Adipocyte (in vitro differentiated cells): ENCODE measurements at places on chromosomes 5 and 9.
A peak's percentile ranks its signal among the peaks of the same experiment; 100 is the strongest.

- no peak for DNase-seq
Observed at GRCh38 chr9:137127301-137128157, 11.4 kb upstream of the GRIN1 start.

DNA sequence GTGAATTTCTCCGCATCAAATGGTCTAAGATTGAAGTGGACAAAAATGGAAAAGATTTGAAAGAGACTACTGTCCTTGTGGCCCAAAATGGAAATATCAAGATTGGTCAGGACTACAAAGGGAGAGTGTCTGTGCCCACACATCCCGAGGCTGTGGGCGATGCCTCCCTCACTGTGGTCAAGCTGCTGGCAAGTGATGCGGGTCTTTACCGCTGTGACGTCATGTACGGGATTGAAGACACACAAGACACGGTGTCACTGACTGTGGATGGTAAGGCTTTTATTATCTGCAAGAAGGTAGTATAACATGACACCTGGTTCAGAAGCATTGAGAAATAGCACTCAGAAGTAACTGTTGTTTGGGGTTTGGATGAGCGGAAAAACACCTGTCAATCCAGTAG lies 18.7 kb downstream of the VCAN start:
- no peak for DNase-seq

DNA sequence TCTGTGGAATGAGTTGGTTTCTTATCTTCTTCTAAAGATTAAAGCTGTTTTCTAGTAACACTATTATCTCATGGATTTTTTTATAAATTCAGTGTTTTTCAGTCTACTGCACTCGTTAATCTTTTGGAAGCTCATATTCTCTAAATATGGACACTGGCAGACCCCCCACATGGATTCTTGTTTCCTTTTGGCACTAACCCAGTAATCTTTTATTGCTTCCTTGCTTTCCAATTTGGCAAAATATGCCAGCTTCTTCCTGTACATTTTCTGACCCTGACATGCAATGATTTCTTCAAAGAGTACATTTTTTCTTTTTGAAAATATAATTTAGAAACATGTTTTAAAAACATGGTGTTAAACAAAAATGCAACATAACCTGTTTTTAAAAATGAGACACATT lies 474.2 kb upstream of the FTMT start:
- peak; percentile 18 for DNase-seq

GRCh38 chr5:133993185-133993936 lies 11.4 kb downstream of the VDAC1 start:
- DNase-seq, result peak; percentile 69

- DNase-seq, result no peak
Observed at GRCh38 chr9:77532607-77533006, 115.5 kb downstream of the GNA14 start.

DNA sequence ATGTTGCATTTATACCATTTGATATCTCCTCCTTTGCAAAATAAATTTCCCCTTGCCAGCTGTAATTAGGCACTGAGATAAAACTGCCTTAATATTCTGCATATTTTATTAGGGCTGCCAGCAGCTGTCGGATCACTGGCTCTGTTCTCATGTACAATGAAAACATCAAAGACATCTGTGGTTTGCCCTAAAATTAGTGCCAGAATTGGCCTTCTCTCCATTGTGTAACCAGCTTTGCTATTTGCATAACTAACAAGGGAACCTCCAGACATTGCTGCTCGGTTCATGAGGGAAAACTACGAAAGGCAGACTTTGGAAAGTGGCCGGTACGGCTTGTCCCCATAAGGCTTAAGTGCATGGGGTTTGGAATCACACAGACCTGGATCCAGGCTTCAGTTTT lies 45.5 kb upstream of the KIF2A start:
- DNase-seq, result peak; percentile 46

DNA sequence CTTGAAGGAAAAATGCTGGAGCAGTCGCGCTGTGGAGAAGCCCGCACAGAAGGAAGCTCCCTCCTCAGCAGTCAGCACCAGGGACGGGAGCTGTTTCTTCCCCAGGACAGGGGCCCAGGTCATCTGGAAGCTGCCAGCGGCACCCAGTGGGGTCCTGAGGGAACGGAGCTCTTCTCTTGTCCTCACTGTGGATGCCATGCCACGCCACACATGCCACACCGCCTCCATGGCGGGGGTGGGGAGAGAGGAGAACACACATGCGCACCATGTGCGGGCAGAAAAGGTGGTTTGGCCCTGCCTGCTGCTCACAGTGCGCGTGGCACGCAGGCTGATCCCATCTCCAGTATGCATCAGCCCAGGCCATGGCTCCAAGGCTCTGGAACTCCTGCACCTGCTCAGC lies 41.7 kb upstream of the ZNF354B start:
- no peak for DNase-seq

DNA sequence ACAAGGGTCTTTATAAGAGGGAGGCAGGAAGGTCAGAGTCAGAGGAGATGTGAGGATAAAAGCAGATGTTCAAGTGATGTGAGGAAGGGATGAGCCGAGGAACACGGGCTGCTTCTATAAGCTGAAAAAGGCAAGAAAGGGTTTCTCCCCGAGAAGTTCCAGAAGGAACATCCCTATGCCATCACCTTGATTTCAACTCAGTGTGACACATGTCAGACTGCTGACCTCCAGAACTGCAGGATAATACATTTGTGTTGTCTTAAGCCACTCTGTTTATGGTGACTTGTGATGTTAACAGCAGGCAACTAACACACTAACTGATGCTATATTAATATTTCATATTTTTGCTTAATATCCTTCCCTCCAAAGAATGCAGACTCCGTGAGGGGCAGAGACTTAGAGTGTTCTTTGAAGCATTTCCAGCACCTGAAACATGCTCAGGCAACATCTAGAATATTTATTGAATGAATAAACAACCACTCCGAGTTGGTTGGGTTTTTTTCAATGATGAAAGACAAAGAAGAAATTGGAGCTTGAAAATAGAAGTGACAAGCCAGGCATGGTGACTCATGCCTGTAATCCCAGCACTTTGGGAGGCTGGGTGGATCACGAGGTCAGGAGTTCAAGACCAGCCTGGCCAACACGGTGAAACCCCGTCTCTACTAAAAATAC lies 77.6 kb upstream of the ADRA1B start:
- DNase-seq, result peak; percentile 13

- DNase-seq, result no peak
Observed at GRCh38 chr9:135669616-135670285, 6.6 kb downstream of the LCN9 start.

DNA sequence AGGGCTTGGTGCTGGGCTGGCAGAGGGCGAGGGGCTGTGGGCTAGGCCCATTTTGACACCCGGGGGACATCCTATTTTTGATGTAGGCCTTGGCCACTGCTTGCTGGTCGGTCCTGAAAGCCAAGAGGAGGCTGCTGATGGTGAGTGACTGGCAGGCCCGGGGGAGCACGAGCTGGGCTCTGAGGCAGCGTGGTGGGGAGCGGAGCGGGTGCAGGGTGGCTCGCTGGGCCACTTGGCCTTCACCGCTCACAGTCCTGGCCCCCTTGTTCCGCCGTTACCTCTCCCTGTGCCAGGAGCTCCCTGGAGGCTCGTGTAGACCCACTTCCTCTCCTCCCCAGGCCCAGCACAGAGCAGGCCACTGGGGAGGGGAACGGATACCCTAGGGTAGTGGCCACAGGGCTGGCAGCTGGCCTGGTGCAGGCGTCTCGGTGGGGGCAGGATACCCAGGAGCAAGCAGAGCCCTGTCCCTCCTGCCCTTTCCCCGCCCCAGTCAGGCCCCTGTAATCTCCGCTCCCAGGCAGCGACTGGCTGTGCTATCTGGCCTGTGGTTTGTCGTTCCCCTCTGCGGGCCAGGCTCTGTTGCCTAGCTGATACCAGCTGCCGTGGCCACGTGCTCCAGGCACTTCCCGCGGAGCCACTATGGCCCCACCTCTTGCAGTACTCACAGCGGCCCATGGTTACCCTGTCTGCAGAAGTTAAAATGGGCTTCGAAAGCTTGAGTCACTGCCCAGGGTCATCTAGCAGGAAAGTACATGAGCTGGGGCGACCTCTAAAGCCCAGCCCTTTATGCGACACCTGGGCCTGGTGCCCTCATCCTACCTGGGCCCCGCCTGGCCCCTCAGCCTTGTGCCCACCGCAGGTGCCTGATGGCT lies 11.7 kb upstream of the DOLPP1 start:
- DNase-seq, result no peak

GRCh38 chr9:19879062-19879461 lies 90.2 kb upstream of the SLC24A2 start:
- no peak for DNase-seq

DNA sequence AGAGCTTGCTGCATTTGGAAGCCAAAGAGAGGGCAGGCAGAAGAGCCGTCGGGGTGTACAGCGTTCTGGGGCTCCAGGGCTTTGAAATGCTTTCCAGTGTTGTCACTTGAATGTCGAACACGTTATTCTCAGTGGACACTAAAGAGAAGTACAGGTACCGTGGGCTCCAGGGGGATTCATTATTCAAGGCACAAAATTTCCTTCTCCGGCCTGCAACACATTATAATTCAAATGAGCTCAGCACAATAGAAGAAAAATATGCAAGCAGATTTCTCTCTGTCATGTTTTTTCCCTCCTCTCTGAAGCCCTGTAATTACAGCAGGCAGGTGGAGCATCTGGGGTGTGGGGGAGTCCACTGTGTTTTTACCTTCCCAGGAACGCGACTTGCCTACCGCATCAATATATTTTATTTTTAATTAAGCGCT lies 293.1 kb downstream of the ZSWIM6 start:
- no peak for DNase-seq

DNA sequence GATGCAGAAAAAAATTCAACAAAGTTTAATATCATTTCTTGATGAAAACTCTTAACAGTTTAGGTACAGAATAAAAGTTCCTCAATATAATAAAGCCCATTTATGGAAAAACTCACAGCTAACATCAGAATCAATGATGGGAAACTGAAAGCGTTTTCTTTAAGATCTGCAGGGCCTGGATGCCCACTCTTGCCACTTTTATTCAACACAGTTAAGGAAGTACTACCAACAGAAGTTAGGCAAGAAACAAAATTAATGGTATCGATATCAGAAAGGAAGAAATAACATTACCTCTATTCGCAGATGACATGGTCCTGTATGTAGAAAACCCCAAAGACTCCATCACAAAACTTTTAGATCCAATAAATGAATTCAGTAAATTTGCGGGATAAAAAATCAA lies 542.4 kb upstream of the RGMB start:
- no peak for DNase-seq

GRCh38 chr9:129060991-129061390 lies 19.9 kb upstream of the DOLPP1 start:
- DNase-seq, result no peak

- DNase-seq, result no peak
Observed at GRCh38 chr9:16029796-16030363, 477.0 kb downstream of the CCDC171 start.

GRCh38 chr9:68793605-68794343 lies 88.7 kb downstream of the PIP5K1B start:
- DNase-seq, result no peak

DNA sequence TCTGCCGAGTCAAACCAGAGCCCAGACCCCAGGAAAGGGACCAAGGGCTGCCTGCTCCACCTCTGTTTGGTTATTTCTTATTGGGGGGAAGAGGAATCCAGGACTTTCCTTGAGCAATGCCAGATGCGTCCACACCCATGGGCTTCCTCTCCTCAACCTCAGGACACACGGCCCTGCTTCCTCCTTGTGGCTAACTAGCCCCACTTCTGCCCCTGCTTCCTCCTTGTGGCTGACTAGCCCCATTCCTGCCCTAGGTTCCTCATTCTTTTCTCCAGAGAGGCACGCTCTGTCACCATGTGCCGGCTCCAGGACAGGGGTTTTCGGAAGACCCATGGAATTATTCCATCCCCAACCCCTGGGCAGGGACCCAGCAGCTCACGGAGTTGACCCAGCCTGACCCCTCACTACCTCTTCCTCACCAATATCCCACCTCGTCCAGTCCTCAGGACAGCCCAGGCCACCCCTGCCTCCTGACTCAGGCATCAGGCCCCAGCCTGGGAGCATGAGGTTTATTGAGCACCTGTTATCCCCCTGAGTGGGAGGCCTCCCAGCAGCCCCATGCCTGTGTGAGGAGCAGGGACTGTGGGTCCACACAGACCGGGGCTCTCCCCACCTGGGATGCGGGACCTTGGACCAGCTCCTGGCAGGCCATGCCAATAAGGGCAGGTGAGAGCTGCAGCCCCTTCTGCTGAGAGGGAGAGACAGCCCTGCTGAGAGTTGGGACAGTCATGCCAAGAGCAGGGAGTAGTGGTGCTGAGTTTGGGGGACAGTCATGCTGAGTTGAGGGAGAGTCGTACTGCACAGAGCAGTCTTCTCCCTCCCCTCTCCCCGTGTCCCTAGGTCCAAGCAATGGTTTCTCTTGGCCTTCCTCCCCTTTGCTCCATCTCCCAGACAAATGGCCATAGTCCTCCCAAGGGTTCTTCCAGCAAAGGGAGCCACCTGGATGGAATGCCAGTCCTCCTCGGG lies 11.8 kb upstream of the FCN1 start:
- DNase-seq, result no peak

DNA sequence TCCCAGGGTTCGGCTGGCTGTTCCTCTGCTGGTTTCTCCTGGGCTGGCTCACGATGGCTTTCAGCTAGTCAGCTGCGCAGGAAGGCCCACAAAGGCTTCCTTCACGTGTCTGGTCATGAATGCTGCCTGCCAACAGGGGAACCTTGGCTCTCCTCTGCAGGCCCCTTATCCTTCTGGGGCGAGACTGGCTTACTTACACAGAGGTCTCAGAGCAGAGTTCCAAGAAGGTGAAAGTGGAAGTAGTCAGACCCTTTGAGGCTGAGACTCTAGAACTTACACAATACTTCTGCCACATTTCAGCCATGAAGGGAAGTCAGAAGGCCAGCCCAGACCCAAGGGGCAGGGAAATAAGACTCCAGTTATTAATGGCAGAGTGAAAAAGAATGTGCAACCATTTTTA lies 99.5 kb downstream of the LHFPL2 start:
- no peak for DNase-seq

DNA sequence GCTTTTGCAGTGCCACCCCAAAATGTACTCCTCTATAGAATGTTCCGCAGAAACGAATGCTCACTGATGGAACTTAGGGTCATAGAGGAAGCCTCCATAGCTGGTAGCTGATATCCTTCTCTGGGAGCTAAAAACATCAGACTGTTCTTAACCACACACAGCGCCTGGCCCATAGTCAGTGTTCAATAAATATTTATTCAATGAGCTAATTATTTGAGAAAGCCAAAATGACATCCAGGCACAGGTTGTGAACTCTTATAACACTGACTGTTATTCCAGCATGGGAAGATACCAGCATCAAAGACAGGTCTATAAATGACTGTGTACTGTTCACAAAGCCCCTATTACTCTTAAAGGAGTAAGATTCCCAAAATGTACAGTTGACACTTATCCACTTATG lies 12.9 kb downstream of the GDF9 start:
- no peak for DNase-seq

- no peak for DNase-seq
Observed at GRCh38 chr5:125148076-125148475, 401.6 kb upstream of the ZNF608 start.
